ENCODE measurements at places on chromosomes 11 and 22.

- no peak for DNase-seq
Observed at GRCh38 chr11:14320020-14320419, 39.0 kb downstream of the RRAS2 start.

- no peak for DNase-seq
Observed at GRCh38 chr11:129911298-129911697, 15.9 kb upstream of the NFRKB start.

DNA sequence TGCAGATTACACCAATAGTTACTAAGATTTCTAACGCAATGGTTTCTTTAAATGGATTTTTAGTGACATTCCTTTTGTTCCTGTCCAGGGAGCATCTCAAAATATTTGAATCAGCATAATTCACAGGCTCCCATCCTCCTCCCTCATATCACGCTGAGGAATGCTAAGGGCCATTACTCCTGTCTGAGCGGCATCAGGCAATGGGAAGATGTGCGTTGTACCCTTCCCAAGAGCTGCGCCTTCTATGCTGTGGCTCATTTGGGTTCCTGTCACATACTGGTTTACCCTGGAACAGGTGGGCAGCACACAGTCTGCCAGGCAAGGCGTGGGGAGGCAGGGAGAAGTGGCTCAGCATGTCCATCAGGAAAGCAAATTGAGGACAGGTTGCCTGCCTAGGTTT is 121.9 kb downstream of the DBX1 start:
- DNase-seq: no peak

DNA sequence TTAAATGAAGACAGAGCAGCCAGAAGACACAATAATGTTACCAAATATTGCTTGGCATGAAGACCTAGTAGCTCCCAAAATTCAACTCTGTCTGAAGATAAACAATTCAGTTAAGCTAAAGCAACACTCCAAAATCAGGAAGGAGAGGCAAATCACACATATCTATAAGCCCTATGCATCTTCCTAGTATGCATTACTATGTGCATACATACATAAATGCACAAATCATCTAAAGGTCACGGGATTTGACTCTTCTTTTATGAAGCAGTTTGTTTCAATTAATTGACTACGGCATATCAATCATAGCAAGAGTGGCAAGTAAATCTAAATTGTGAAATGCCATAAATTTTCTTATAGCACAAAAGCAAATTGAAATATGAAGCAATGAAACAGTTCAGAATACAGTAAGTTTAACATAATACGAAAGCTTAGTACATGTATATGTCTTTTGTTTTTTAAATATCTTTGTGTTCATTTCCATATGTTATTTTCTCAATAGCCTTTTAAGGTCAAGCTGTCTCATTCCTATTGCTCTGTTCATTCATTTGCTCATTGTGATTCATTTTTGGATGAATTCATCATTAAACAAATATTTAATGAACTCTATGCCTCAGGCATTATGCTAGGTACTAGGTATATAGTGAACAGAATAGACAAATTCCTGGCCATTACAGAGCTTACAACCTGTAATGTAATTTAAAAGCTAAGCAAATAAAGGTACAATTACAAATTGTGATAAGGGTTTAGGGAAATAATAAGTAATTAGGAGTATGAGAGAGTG is 540.5 kb downstream of the DLG2 start:
- no peak for DNase-seq

DNA sequence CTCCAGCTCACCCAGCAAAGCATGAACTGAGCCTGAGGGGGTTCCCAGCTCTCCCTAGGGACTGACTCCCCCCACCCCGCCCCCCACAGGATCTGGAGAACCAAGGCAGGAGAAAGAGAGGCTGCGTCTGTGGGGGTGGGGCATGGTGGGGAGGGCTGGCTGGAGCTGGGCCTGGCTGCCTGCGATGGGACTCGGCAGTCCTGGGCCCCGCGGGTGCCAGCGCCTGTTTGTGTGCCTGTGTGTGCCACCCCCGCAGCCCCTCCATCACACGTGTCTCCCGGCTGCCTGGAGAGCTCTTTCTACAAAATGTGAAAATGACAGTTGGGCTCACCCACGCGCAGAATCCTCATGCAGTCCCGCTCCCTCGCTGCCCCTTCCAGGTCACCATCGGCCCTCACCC is 46.8 kb downstream of the CACNA1I start:
- DNase-seq: no peak

GRCh38 chr11:15906481-15907035 is 449.8 kb downstream of the SOX6 start:
- DNase-seq: no peak

- no peak for DNase-seq
Observed at GRCh38 chr11:25529572-25529971, 802.4 kb upstream of the ANO3 start.

GRCh38 chr22:46592390-46592872 is 27.8 kb upstream of the GRAMD4 start:
- DNase-seq: no peak

DNA sequence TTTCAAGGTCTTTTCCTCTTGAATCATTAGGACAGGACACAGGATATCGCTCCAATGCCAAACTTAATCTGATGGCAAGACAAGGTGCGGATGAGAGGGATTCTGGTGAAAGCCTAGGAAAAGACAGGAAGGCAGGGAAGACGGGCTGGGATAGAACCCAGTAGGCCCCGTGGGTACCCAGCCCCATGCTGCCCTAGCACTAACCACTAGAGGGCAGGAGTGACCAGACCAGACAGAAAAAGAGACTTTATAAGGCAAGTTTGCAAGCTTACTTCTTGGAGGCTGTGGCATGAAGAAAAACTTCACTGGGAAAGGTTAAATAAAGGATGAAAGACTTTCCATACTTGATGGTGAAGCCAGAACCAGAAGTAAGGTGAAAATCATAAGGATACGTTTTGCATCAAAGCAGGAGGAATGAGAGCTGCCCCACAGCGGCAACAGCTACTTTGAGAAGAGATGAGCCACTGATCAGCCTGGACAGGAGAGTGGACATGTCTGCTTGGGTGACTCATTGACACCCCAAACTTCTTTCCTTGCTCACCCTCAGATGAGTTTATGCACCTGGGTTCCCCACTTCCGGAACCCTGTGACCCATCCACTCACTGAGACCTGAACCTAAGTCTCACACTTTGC is 39.8 kb downstream of the SYN3 start:
- peak; percentile 55 for DNase-seq

DNA sequence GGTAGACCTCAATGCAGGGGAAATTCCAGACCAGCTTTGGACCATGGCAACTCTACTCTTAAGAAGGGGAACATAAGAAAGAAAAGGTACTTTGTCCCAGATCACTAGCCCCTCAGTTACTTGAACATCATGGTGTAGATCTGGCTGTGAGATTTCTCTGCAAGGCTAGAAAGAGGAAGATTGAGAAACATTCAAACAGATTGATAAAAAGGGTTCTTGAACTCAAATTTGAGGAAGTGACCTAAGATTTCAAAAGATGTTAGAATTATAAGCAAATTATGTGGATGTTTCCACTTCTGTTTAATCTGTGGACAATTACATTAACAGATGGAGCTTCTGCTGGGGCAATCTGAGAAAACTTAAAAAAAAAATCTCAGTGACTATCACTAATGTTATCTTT is 21.8 kb upstream of the UPB1 start:
- no peak for DNase-seq

DNA sequence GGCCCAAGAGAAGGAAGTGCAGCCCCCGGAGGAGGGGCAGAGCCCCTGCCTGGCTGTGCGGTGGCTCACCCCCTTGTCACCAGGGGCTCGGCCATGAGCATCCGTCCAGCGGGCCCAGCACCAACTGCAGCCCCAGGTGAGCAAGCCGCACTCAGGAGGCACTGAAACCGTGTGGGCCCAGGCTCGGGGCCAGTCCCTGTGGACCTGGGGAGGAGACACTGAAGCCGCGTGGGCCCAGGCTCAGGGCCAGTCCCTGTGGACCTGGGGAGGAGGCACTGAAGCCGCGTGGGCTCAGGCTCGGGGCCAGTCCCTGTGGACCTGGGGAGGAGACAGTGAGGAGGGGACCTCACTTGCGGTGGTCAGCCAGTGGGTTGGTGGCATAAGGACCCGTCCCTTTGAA is 13.9 kb downstream of the LSP1 start:
- no peak for DNase-seq

- no peak for DNase-seq
Observed at GRCh38 chr11:69700278-69701140, 3.3 kb downstream of the FGF19 start.

- DNase-seq: no peak
Observed at GRCh38 chr22:40637183-40638150, 948 bp upstream of the MRTFA start.

- no peak for DNase-seq
Observed at GRCh38 chr22:48707763-48708557, 1119.7 kb downstream of the BRD1 start.

DNA sequence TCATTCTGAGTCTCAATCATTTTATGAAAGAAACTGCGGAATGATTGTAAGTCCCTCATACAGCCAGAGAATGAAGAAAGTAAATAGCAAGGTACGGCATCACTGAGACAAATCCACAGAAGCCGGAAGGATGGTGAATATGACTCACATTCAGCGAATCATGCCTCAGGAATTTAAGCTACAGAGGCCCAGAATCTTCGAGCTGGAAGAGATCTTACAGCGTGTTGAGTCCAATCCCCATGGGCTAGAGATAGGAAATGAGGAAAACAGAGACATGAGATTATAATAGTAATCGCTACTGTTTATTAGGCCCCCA is 173.2 kb downstream of the KIF18A start:
- peak; percentile 90 for DNase-seq

DNA sequence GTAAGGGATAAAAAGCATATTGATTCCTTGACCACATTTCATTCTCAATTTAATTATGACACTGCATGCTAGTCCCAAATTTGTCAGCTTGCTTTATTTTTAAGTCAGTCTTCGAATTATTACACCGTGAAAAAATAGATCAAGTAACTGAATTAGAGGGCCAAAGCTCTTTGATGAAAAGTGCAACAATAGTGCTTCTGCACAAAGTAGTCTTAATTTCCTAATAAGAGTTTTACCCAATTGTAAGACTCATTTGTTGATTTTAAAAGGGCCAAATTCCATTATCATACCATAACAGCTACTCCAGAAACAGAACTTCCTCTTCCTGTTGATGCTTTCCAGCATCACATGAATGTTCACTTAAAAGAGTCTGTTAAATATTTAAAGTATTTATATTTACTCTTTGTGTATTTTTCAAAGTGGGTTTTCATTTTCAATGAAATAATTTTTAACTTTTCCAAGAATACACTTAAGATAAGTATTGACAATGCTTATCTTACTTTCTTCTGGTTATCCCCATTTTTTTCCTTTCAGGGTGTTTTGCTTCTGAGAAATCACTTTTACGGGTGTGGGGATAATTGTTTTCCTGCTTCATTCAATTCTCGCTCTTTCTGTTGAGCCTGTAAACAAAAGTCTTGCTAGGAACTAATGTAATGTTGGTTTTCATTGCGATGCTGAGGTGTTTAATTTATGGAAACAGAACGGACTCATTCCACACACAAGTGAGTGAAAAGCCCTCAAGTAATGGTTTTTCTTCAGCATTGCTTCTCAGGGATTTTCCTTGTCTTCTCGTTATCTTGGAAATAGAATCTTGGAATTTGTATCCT is 2.1 kb downstream of the ARHGEF12 start:
- DNase-seq: no peak

DNA sequence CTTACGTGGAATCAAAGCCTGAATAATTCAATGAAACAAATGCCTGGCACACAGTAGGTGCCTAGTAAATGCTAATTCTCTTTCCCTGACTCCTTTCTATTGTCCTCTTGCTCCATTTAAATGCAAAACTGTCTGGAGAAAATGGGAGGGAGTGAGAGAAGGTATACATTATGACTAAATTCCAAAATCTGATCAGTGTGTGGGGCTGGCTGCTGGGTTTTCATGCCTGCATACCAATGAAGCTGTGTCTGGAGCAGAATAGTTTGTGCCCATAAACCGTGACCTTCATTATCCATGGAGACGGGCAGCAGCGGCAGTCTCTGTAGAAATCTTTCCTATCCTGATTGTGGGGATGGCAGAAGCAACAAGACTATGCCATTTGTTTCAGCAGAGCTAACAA is 223.4 kb upstream of the ZBED5 start:
- no peak for DNase-seq

DNA sequence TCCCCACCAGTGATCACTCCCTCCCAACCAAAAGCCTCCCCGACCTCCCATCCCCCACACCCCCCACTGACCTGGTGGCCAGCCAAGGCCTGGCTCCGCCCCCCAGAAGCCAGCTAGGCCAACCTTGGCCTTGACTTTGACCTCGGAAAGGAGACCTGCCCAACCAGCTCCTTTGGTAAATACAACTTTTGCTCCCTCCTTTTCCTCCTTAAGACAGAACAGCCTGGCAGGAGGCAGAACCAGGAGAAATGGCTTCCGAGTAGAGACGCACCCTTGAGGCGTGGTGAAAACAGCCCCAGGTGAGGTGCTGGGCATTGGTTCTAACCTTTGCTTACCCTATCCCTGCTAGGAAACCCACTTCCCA is 27.0 kb downstream of the PLEKHA7 start:
- DNase-seq: no peak

GRCh38 chr22:23315341-23315917 is 135.1 kb downstream of the BCR start:
- peak; percentile 73 for DNase-seq

DNA sequence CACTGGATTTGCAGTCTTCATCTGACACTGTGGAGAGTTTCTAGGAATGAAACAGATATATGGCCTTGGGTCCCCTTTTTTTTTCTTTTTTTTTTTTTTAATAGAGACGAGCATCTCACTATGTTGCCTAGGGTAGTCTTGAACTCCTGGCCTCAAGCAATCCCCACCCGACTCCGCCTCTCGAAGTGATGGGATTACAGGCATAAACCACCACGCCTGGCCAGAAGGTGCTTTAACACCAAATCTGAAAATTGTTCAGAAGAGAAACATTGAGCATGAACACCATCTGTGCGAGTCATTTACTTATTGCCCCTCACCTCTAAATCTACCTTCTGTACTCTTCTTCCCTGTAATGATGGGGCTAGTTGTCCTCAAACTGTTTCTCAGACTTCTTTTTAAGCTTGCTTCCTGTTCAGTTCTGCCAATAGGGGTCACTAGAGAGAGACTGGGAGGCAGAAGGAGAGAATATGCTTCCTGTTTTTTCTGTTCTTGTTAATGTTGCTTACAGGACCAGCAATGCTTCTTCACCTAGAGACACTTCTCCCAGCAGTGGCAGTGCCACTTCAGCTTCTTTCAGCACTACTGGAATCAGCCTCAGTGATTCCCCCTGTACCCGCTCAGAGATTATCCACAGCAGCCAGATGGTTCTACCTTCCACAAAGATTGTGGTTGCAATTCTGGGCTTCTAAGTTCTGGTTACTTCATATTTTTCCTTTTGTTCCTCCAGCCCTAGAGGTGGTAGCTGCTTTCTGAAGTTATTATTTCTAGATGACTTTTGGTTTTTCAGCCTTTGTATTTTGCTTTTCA is 20.8 kb upstream of the ZBED5 start:
- peak; percentile 81 for DNase-seq

- DNase-seq: no peak
Observed at GRCh38 chr11:110991661-110992355, 253.7 kb upstream of the POU2AF2 start.

DNA sequence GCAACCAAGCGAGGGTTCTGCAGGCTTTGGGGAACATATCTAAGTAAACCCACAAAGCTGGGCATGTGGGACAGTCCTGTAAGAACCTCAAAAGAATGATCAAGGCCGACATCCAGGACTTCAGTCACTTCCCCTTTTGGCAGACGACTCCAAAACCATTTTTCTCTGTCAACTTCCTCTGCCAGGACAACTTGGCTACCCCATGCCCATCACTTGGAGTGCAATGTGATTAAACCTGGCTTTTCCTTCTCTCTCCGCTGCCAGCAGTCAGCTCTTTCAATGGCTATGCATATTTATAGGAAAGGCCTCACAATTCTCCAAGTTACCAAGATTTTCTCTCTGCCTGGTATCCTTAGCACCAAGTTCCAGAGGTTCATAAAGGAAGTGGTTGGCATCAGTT is 78.9 kb downstream of the C11orf58 start:
- no peak for DNase-seq

All from A673 (cell line).